ENCODE measurements at places on chromosomes 5 and 9.

DNA sequence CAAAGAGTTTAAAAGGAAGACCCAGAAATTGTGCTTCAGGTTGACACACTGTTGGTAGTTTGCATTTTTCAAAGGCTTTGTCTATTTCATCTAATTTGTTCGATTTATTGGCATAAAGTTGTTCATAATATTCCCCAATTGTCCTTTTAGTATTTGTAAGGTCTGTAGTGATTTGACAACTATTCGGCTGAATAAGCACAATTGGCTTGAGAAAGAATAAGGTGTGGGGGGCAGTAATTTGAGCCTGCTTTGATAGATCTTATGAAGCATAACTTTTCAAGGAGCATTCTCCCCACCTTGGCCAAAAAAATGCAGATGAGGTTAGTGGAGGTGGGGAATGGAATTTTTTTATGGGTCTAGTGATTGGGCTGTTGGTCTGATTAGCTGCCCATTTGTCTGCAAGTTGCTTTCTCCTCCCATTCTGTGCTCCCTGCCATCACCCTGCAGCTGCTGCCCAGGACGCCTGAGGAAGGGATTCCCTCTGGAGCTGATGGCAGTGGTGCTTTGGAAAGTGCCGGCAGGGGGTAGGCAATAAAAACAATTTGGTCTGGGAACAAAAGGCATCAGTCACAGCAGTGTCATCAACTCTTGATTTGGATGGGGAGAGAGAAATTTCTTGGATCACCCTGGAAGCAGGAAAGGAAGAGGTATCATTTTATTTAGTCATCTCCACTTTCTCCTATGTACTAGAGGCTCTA lies 26.6 kb downstream of the WNT8A start:
- no peak for DNase-seq

DNA sequence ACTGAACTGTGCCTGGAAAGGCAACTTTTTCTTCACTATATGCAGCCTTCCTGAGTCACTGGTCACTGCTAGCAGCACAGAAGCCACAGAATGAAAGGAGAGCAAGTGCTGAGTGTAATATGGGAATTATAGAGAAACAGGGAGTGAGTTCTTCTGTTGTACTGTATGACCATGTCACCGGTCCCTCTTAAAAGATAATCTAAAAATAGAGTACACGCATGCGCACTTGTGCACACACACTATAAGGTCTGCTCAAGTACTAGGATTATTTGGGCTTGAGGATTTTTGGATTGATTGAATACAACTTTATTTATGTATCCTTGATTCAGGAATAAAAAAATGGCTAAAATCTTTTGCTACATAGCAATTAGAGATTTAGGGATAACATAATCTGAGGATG lies 571.9 kb downstream of the PDE4D start:
- no peak for DNase-seq

DNA sequence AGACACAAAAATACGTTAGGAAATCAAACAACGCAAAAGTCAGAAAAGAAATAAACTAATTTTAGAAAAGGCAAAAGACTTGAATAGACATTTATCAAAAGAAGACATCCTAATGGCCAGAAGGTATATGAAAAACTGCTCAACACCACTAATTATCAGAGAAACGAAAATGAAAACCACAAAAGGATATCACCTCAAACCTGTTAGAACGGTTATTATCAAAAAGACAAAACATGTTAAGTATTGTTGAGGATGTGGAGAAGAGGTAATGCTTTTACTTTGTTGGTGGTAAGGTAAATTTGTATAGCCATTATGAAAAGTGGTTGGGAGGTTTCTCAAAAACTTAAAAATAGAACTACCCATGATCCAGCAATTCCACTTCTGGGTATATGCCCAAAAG lies 230.0 kb upstream of the RGMB start:
- no peak for DNase-seq

DNA sequence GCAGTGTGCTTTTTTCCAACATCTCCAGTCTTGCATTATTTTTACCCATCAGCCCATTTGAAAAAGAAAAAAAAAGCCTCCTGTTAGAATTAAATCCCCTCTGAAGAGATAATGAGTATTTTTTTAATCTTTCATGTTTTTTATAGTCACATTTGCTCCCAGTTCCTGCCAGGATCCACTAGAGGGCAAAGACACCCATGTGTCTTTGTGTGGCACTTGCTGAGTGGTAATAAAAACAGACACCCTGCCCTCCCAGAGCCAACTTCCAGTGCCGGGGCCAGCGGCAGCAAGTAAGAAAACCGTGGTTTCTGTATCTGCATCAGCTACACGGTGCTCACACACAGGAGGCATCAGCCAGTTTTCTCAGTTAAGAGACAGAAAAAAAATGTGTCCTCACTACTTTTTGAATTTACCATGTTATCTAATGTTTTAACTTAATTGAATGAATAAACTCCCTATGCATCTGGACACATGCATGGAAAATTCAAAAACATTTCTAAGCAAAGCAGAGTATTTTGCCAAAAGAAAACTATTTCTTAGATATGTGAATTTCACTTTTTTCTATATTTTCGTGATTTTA lies 70.2 kb upstream of the PLEKHG4B start:
- DNase-seq: no peak

DNA sequence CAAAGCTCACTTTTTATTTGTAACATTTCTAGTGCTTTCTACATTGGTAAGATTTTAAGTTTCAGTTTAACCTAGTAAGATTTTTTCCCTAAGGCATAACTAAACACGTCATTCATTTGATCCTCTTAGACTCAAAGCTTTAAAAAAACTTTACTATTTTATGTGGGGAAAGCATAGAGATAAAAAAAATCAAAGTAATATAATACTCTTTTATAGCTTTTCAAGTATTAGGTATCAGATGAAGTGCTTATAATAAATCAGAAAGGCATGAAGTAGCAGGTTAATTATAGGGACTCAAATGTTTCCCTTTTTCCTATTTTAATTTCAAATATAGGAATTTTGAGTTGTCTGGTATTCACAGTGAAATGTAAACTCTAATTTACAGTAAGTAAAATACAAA lies 68.0 kb upstream of the POU5F2 start:
- peak; percentile 41 for DNase-seq

- DNase-seq: no peak
Measured at GRCh38 chr5:14245132-14245925, 102.2 kb downstream of the TRIO start.

DNA sequence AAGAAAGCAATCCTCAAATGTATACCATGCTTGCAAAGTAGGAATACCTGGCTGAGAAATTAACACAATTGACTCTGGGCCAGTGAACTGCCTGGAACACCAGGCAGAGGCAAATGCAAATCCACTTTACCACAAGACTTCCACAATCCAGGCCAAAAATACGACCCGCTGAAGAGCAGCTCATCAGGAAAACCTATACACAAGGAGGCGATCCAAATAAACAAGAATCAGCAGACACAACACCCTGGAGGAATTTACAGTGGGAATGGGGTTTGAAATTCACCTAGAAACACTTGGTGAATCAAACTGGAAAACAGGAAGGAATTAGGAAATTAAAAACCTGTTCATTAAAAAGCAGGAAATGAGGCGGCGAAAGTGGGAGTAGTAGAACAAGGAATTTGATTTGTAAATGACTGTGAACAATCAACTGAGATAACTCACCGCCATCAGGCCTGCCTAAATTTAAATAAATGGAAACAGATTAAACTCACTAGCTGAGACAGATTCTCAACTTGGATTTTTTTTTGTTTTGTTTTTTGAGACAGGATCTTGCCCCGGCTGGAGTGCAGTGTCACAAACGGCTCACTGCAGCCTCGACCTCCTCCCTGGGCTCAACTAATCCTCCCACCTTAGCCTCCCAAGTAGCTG lies 15.9 kb downstream of the CMBL start:
- no peak for DNase-seq

DNA sequence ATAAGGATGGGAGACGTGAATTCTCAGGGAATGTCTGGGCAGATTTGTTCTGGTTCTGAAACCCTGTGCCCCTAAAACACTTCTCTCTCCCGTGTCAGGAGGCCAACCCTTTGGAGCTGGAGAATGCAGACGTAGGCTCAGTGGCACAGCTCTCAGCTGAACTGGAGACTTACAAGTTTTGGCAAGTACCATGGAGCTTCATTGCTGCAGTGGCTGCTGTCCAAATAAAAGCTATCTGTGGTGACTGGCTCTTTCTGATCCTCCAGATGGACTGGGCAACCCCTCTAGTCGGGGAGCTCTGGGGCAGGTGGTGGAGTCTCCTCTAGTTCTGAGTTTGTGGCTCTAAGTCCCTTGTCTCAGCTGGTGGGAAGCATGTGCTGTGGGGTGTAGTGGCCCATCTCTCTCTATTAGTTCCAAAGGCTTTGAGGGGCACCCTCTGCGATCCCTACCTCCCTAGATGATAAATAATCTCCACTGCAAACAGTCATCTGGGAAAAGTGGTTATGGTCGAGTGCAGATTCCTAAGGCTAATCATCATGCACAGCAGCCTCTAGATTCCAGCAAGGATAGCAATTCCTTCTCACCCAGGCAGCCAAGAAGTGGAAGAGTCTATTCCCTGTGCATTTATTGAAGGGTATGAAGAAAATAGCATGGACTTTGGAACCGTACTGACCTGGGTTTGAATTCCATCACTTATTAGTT lies 204.2 kb upstream of the KLF4 start:
- DNase-seq: peak; percentile 33

- DNase-seq: no peak
Measured at GRCh38 chr5:97545886-97546535, 363.0 kb upstream of the RIOK2 start.

GRCh38 chr9:134316449-134317160 lies 9.7 kb upstream of the RXRA start:
- no peak for DNase-seq

- DNase-seq: peak; percentile 62
Measured at GRCh38 chr5:81425569-81425968, 31.6 kb upstream of the ACOT12 start.

All from NCI-H2171 treated with DMSO at 0.1 percent for 48 hours (cell line).